SK-MEL-5 (cell line): ENCODE measurements at places on chromosomes 11 and 22.

- DNase-seq: no peak
Observed at GRCh38 chr22:43150731-43151206, 590 bp upstream of the TSPO start.

DNA sequence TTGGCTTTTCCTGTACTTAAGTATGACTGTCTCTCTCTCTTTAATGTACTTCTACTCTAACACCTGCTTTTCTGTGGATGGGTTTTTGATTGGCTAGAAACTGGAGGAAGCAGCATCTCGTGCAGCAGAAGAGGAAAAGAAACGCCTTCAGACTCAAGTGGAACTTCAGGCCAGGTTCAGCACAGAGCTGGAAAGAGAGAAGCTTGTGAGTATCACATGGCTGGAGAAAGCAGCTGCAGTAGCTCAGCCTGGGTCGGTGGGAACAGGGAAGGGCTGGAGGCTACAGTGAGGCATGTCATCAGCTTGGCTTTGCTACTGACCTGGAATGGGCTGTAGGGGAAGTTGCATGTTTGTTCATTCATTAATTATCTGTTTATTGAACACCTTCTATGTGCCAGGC, 74.2 kb downstream of the SWAP70 start:
- peak; percentile 91 for DNase-seq

DNA sequence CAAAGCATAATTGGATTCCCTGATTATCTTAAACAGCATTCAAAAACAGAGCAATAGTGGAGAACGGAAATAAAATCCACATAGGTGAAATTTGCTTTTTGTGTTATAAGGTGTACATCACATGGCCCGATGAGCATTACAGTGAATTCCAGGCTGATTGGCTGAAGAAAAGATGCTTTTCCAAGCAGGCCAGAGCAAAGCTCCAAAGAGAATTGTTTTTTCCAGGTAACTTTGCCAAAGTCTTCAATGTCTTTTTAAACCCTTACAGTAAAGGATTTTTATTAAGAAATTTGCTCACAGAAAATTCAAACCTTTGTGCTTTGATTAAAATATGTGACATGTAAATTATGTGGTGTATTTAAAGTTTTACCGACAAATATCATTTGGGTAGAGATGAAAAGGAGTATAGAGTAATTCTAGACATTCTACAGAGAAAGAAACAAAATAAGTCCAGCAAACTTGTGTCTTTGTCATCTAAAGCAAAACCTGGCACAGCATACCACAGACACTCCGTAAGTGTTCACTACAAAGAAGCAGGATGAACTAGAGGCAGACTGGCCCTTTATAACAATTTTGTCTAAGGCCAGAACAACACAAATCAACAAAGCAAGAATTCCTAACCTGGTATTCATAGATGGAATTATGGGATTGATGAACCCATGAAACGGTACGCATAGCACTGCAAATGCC, 16.6 kb downstream of the BBOX1 start:
- no peak for DNase-seq

GRCh38 chr11:6654281-6655019, 1.2 kb downstream of the DCHS1 start:
- no peak for DNase-seq

DNA sequence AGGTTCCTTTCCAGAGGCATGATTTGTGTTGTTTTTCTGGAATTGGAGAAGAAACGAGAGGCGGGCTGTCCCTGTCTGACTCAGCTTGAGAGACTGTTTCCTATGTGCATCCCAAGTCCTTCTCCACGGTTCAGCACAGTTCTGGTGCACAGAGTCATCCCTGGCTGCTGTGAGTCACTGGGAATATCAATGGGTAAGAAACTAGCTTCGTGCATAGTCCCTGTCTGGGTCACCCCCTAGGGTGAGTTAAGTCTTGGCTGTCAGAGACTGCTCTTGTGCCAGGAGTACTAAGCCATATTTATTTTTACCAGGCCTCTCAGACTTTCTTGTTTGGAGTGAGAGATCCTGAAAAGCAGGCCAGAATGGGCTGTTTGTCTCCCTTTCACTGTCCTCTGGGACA, 2.4 kb upstream of the LRP4 start:
- no peak for DNase-seq

- peak; percentile 83 for DNase-seq
Observed at GRCh38 chr11:82682003-82682751, 51.5 kb downstream of the FAM181B start.

DNA sequence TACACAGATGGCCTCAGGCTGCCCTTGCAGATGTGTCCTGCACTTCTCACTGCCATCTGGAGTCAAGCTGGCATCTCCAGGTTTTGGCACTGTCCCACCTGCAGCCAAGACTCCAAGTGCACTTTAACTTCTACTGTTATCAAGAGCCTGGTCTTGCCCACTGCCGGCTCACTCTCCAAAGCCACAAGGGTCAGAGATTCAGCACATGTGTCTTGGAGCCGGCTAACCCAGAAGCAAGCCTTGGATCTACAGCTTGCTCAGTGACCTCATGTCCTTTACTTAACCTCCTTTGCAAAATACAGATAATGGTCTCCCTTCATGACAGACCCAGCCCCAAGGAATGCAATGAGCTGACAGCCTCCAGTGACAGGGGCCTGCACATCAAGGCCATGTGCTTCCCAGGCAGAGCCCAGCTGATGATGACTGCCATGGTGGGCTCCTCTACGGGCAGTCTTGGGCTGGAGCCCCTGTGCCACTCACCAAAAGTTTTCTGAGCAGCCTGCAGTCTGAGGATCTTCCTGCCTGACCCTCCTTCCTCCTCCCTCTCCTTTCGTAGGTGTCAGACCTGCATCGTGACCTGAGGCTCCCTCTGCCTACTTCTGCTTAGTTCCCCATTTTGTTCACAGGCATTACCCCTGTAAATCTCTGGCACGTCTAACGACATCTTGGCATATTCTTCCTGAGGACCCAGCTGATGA, 9.0 kb downstream of the TP53AIP1 start:
- DNase-seq: no peak

DNA sequence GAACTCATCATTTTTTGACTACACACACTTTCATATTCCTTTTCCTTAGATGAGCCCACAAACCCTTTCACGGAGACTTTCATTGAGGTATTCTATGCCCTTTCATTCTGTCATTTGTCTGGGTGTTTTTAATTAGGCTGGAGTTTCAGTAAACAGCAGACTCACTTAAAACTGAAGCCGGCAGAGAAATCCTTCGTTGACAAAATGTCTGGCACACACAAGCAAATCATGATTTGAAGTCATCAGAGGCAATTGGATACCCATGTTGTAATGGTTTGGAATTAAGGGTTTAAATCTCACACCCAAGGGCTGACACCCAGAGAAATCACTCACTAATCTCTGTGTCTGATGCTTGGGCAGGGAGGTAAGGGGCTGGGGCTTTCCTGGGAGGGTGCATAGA, 127.1 kb downstream of the EHF start:
- DNase-seq: no peak

- no peak for DNase-seq
Observed at GRCh38 chr11:79007771-79008402, 432.9 kb downstream of the TENM4 start.

GRCh38 chr11:61961570-61962212, 5.7 kb downstream of the FTH1 start:
- peak; percentile 42 for DNase-seq

GRCh38 chr11:133833898-133834681, 11.2 kb downstream of the SPATA19 start:
- DNase-seq: no peak

DNA sequence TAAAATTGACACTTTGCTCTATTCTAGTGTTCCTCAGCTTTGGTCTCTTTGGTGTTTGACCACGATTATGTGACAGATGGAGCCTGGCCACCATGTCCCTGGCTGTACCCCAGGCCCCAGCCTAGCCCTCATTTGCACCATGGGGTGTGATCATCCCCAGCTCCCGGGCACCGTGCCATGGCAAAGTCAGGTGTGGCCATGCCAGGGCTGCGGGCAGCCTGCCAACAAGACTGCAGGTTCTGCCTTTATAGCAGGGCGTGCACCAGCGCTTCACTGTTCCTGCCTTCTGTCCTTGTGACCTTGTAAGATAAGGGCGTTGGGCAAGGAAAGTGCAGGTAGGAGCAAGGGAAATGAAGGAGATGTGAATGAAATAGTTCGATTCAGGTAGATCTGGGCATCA, 22.4 kb upstream of the APOBEC3A start:
- DNase-seq: no peak

GRCh38 chr11:67230406-67230805, 35.9 kb upstream of the GRK2 start:
- DNase-seq: no peak

- DNase-seq: no peak
Observed at GRCh38 chr11:130054966-130055365, 14.7 kb upstream of the APLP2 start.

DNA sequence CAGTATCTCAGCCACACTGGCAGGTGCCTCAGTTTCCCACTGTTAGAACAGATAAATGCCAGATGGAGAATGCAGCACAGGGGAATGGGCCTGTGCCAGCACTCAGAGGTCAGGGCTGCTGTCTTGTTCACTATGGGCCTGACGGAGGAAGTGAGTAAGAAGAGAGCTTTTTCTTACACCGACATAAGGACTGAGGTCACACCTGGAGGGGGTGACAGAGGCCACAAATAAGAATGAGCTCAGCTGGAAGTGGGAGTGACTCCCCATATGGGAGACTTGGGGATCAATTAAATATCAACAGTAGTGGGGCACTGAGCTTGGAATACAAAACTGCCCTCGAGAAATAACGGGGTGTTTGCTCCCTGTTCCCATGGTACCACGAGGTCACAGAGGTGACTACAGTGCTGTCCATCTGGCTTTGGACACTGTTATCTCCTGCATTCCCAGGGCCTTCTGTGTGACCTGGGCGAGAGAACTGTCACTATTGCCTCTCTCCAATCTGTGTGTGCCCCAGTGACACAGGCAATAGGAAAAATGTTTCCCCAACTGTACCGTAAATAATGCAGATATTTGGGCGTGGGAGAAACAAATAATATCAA, 94.1 kb upstream of the NNMT start:
- DNase-seq: no peak

GRCh38 chr22:27879923-27880322, 39.1 kb downstream of the PITPNB start:
- DNase-seq: peak; percentile 81

GRCh38 chr11:32289701-32290100, 145.6 kb downstream of the WT1 start:
- no peak for DNase-seq

DNA sequence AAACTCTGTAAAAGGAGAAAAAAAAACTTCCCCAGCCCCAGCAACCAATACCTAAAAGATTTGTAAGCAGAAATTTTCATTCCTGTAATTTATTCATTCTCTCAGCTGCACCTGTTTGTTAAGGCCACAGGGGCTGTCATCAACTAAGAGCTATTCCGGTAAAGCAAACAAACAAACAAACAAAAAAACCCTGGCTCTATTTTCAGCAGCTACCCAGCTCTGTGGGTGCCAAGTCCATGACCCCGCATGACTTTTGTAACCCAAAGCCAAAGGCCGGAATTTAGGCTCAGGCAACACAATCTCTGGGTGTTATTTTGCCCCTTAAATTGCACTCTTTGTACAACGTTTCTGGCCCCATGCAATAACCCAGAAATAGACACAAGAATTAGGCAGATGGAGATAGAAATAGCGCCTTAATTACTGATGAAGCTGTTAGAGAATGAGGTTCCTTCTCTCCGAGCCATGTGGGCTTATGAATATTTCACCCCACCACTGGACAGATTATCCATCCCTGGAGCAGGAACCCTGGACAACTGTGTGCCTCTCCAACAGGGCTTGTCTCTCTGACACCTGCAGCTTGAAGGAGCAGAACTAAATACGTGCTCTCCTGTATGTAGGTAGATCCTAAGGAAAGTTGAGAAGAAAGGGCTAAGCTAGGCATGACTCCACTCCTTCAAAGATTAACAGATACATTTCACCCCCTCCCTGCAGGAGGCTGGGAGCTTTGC, 29.4 kb downstream of the APOL6 start:
- DNase-seq: no peak

- DNase-seq: no peak
Observed at GRCh38 chr11:14634813-14635212, 8.8 kb upstream of the PDE3B start.

DNA sequence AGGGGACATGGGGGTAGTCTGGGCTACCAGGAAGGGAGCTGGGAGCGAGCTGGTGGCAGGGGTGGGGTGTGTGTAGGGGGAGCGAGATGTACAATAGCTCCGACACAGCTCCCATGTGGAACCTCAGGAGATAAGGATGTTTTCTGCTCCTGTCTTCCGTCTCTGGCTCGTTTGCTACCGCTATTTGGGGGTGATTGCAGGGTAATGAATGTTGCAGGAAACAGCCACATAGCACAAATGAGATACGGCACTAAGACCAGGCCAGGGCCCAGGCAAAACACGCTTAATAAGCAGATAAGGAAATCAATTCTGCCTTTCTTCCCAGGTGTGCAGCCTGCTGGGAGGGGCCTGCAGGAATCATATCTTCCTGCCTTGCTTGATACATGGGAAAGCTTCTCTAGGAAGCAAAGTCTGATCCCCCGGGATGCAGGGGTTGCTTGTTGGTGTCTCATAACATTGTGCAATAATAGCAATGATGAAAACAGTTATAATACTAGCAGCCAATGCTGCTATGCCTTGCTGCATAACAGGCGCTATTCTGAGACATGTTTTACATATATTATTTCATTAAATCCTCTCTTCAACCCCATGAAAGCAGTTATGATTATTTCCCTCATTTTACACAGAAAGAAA, 158.7 kb downstream of the ST3GAL4 start:
- no peak for DNase-seq

- DNase-seq: peak; percentile 57
Observed at GRCh38 chr11:21811572-21811971, 381.3 kb upstream of the ANO5 start.

DNA sequence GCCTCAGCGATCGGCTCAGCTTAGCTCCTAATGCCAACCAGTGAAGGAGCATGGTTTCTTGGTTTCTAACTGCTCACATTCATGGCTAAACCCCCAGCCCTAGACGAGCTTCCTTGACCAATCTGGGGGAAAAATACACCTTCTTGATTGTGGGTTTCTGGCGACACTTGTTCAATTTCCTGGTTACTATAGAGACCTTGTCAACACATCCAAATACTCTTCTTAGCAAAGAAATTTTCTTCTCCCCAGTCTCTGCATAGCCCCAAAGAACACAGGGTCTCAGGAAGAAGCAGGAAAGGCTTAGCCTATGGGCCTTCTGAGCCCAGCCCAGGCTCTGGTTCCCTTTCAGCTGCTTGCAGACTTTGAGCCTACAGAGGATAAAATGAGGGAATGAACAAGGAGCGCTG, 88.5 kb upstream of the SYT13 start:
- no peak for DNase-seq

DNA sequence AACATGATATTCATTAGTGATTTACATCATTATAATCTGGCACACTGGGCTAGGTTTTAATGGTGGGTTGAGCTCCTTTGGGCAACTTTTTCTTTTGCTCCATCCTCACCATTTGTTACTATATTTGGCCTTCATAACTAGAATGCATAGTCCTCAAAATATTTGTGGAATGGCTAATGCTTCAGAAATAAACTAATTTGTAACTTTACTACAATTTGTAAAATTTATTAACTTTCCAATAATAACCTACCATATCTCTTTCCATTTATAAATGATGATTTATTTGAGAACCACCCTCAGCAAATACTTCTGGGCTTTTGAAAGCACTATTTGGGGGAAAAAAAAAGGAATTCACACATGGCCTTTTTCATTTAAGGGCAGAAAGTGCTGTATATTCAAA, 79.7 kb downstream of the LARGE2 start:
- no peak for DNase-seq
